ENCODE measurements at places on chromosomes 1 and 21. TPM values are rescaled to one million over a fixed set of nuclear protein-coding genes. Genes with fewer than 3 reads are reported as not detected.
A peak's percentile ranks its signal among the peaks of the same experiment; 100 is the strongest.

DNA sequence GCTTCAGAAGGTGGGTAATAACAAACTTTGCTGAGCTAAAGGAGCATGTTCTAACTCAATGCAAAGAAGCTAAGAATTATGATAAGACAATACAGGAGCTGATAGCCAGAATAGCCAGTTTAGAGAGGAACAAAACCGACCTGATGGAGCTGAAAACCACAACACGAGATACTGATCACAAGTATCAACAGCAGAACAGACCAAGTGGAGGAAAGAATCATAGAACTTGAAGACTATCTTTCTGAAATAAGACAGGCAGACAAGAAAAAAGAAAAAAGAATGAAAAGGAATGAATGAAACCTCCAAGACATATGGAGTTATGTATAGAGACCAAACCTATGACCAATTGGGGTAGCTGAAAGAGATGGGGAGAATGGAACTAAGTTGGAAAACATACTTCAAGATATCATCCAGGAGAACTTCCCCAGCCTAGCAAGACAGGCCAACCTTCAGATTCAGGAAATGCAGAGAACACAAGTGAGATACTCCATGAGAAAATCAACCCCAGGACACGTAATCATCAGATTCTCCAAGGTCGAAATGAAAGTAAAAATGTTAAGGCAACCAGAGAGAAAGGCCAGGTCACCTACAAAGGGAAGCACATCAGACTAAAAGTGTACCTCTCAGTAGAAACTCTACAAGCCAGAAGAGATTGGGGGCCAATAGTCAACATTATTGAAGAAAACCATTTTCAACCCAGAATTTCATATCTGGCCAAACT, 20.5 kb downstream of the CD84 start:
- no peak for DNase-seq

ERICH3 gene
- not detected for total RNA-seq

- peak; percentile 67 for DNase-seq
Measured at GRCh38 chr1:166947398-166948043, 27.8 kb downstream of the ILDR2 start.

- no peak for DNase-seq
Measured at GRCh38 chr1:119004129-119004527, 16.0 kb upstream of the TBX15 start.

ELF3 gene
- total RNA-seq: 39.4 TPM

DNA sequence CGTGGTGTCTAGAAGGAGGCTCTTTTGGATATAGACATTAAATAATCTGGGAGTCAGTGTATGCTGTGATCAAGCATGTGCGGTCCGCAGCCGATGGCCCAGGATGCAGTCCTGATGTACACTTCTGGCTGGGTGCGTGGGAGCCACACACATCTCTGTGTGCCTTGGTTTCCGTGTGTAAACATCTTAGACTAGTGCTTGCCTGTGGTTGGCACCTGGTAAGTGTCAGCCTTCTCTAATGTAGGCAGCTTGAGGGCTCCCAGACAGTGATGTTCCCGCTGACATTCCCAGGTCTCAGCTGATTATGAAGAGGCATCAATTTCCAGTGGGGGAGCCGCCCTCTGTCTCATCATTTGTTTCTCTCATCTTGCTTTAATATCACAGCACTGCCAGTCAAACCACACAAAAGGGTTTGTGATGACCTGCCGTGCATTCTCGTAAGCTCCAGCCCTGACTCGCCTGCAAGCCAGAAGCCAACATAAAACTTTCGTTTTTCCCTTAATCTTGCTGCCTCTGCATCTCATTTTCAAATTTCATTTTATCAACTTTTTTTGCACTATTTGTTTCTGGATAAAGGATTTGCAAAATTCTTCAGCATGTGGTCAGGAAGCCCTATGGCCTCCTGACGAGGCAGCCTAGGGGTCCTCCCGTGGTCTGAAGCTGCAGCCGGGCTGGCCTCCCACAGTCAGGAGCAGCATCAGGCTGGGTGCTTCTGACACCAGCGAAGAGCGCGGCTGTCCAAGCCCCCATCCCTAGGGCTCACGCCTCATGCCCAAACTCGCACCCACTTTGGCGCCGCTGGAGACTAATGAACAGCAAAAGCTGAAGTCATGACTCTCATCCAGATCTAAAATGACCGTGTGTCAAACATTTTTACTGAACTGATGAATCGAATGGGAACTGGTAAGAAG, 28.1 kb downstream of the PDE9A start:
- DNase-seq: no peak

S100A3 gene
- total RNA-seq: 103 TPM

GRCh38 chr1:6498576-6499111, 7.2 kb upstream of the PLEKHG5 start:
- no peak for DNase-seq

DNA sequence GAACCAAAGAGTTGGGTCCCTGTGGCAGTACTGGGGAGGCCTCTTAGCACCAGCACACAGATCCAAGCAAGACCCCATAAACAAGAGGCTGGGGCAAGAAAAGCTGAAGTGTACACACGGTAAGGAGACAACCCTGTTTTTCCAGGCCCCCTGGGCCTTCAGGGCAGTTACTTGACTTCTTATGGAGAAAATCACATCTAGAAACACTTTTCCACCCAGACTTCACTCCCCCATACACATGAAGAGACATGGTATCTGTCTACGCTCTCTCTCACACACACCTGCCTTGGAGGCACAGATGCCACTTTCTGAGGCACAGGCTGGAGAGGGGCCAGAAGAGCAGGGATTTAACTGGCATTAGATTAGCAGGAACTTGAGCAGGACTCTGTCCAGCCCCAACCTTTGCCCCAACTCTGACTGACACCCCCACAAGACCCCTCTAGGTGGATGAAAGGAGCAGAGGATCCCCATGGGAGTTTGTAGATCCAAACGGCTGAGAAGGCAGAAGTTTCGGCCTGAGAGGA, 2.2 kb downstream of the CERS2 start:
- no peak for DNase-seq

ACKR1 gene
- not detected for total RNA-seq

CD160 gene
- total RNA-seq: not detected

DNA sequence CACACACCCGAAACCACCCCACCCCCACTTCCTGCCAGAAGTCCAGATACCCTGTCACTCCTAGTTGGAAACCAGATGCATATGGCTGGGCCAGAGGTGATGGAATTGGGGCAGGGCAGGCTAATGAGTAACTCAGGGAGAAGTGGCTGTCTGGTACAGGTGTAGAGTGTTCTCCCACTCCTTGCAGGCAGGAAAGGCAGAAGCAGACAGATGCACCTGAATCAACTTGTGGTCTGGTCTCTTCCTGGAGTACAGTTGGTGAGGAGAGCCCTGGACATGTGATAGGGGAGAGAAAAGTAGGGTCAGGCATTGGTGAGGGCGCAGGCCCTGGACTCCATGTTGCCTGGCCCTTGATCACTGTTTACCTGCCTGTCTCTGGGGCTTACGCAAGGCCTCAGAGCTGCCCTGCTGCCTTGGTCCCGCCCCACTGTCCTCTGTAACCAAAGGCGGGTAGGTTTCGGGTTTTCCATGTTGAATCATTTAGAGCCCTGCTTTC, 2.5 kb downstream of the CGN start:
- peak; percentile 59 for DNase-seq

C8A gene
- total RNA-seq: not detected

DNA sequence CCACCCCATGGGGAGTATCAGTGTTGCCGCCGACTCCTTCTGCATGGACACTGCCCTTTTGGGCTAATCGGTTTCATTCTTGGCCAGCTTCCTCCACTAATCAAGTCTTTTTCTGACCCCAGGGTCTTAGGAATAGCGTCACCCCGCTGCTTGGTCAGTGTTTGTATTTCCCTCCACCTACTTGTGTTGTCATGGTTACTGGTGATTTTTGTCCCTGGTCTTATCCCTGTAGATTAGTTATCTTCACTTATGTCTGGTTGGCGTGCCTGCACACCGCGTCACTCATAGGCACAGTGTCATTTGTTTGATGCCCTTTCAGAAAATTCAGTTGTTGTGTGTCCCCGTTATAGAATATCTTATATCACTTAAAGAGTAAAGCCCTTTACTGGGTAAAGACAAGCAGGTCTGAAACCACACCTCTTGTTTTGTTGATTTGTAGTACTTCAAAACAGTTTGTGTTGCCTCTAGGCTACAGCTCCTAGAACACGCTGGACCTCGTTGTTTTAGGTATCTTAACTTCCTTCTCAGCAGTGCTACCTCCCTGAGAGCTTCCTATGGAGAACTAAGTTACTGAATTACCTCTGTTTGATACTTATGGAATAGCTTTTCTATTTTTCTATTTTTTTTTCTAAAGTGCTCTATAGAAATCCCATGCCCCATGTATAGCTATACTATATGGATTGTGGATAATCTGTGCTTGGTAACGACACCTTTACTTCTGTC, 868 bp downstream of the PPP1R12B start:
- DNase-seq: peak; percentile 31

FABP3 gene
- total RNA-seq: 9.0 TPM

- peak; percentile 46 for DNase-seq
Measured at GRCh38 chr1:161439280-161440232, 65.7 kb upstream of the FCGR2A start.

- no peak for DNase-seq
Measured at GRCh38 chr1:89971600-89971999, 23.3 kb upstream of the ZNF326 start.

PGBD2 gene
- total RNA-seq: 8.6 TPM

OR2T29 gene
- total RNA-seq: not detected
